ENCODE measurements at places on chromosomes 3 and 15.

DNA sequence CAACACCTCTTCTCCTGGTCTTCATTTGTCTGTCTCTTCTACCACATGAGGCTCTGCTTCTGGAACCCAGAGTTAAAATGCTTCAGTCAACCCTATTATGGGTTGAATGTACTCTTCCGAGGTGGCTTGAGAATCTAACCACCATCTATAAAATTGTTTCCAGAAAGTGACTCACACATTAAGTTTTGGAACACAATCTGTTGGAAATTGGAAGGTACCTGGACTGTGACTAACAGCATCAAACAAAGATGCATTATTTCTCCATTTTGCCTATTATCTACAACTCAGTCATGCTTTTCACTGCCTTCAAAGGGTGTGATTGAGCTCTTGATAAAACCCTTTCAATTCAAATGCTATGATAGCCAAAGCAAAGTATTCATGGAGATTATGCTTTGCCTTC lies 499.0 kb upstream of the SEMA6D start:
- DNase-seq = no peak

DNA sequence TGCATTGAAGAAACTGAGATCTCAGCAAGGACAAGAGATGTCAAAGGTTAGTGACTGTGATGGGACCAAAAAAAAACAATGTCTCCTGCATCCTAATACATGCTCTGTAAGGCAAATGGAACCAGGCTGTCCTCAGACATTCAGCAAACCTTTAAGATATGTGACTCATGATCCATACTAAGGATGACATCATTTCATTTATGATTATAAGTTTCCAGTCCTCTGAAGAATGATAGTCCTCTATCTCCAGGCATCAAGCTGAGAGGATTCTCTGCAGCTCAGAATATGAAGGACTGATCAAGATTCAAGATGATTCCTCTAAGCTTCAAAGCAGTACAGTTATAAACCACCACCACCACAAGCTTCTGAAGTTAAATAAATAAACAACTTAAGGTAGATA lies 47.6 kb downstream of the SSR3 start:
- DNase-seq = no peak

DNA sequence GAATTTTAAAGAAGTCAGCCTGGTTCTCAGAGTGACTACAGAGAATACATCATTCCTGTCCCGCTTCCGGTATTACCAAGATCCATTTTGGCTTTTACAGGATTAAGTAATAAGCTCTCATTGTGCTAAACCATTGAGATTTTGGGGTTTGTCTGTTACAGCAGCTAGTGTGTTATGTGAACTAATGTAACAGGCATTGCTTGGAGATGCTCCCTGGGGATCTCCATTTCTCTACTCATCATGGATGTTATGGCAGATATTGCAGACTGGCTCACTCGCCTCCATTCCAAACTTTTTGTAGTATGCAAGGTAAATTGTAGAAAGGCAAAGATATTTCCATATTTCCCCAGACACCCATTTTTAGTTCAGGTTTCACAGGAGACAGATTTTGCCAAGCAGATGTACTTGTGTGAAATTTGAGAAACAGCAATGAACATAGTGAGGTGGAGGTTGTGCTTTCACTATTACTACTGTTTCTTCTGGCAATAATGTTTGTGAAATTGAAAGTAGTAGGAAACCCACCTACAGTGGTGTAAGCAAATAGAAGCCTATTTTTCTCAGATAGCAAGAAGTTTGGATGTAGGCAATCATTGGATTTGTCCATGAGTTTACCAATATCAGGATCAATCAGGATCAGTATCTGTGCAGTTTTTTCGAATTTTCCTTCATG lies 177.1 kb upstream of the GALNT15 start:
- DNase-seq = no peak

DNA sequence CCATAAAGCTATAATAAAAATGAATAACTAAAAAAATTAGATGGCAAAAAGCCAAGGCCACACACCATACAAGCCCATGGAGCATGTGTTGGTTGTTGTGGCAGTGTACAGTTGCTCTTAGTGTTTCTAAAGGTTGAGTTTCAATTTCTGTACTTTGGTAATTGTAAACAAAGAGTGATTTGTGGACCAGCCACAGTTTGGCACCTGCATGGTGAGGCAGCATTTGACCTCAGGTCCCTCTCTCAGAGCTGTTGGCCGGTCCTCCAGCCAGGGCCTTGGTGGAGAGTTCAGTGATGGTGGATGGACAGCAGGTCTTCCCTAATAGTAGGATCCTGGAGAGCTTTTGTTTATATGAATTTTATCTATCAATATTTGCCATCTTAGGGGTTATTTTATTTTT lies 5.6 kb downstream of the ACAD9 start:
- DNase-seq = no peak

DNA sequence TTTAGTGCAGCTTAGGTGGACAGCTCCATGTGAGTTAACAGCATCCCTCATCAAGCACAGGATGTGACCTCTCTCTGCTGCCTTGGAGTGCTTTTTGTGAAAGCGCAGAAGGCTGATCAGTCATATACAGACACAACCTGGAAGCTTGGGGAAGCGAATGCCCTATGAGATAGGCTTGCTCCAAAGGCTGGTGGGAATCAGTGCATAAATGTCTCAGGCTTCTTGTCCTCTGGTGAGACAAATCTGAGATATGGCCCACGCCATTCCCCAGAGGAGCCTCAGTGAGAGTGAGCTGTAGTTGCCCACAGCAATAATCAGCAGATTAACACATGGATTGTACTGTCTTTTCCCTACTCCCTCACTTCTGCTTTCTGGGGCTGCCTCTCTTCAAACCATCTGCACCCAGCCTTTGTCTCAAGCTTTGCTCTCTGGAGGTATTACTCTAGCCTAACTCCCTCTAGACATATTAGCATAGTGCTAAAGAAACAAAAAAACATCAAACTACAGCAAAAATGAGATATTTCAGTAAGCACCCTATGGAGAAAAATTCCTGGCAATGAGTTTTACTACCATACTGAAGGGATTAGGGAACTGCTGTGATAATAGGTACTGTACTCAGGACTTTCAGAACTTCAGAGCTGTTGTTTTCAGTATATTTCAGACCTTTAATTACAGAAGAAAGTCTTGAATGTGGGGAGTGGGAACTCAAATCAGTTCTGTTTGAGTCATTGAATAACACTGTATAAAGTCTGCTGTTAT lies 113.7 kb downstream of the OXSM start:
- DNase-seq = no peak

All from CD4-positive, CD25-positive, alpha-beta regulatory T cell (primary cell).